ENCODE measurements at places on chromosomes 2 and 18. TPM values are rescaled to one million over a fixed set of nuclear protein-coding genes. Genes with fewer than 3 reads are reported as not detected.

The EML6 gene
- not detected for total RNA-seq

The TGFA gene
- total RNA-seq = 0.43 TPM

The COL4A3 gene
- total RNA-seq = 0.20 TPM

The KANSL1L gene
- 3.5 TPM for total RNA-seq

The MAL gene
- total RNA-seq = not detected

The ALKAL2 gene
- total RNA-seq = not detected

The ADD2 gene
- total RNA-seq = 13.3 TPM

The CYBRD1 gene
- total RNA-seq = 58.5 TPM

DNA sequence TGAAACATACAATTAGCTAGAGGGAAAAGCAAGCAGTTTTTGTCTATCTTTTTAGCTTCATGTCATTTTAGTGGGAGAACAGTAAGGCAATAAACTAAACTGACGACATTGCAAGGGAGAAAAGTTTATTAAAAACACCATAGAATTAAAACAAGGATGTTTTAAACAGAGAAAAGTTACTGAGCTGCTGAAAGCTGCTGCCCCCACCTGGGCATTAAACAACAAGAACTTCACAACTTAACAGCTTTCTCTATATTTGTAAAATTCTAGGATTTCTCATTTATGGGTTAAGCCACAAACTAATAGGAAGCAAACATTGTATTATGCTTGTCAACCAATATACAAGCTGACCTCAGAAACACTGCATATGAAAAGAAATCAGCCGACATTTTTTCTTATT, 289.2 kb downstream of the ERBB4 start:
- DNase-seq = no peak

DNA sequence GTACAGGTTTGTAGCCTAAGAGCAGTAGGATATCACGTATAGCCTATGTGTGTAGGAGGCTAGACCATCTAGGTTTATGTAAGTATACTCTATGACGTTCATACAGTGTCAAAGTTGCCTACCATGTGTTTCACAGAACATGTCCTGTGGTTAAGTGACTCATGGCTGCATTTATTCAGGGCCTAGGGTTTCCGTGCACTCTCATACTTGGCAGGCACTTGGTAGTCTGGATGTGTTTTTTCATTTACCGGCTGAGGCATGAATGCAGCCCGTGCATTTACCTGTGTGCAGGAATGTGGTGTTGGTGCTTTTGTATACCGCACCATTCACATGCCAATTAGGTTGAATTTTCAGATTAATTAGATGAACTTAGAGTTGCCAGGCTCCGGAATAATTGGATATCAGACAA, 43.4 kb downstream of the MYL12B start:
- peak; percentile 74 for DNase-seq

- DNase-seq = no peak
Measured at GRCh38 chr18:75200605-75201280, 8.2 kb downstream of the PTGR3 start.

DNA sequence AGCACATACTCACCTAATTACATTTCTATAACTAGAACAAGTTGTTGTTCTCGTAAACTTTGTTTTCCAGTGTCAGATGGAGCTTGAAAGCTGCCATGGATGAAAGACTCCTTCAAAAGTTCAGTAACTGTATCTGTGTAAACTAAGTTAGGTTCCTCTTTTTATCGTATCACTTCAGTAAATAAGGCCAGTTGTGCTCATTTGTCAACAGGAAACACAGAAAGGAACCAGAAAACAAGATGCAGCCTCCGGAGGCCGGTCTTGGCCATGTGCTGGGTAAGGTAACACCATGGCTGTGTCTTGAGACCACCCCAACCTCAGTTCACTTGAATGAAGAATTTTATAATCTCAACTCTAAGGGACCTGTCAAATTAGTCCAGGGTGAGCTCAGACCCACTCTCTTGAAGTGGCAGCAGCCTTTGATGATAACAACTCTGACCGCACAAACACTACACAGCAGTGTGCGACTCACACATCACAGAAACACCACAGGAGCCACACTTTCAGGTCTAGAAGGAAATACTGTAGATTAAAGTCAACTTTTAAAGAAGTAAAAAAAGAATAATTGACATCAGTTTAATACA, 213.8 kb downstream of the AFF3 start:
- no peak for DNase-seq

DNA sequence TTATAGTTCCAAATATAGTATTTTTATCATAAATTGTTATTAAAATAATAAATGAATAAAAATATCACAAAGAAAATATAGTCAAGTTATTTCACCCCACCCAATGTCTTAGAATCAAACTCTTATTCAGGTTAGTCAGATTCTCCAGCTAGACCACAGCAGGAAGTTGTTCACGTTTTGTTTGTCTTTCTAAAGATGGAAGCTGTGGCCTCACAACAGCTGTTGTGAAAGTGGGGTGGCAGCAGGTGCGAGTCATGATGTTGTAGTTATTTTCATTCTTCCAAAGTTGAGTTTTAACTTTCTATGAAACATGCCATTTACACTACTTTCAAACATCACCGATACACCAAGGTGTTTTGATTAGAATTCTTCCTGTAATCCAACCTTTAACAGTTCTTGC, 272.9 kb downstream of the SLC8A1 start:
- no peak for DNase-seq
